ENCODE measurements at places on chromosomes 1 and 21. TPM values are rescaled to one million over a fixed set of nuclear protein-coding genes. Genes with fewer than 3 reads are reported as not detected.

Gene P3H1
- total RNA-seq, result 178 TPM

Gene PGM1
- 30.6 TPM for total RNA-seq

Gene NBPF6
- total RNA-seq, result 0.28 TPM

- H3K36me3 ChIP-seq, result peaks cover 4% of the 10 kb centered on the region
- H3K4me3 ChIP-seq, result no peak overlapping the region
- DNase-seq, result peak; percentile 73
- no peak overlapping the region for H3K27ac ChIP-seq
Measured at GRCh38 chr1:180515857-180516388, 13.5 kb upstream of the ACBD6 start.
